ENCODE measurements at places on chromosomes 1 and 21. TPM values are rescaled to one million over a fixed set of nuclear protein-coding genes. Genes with fewer than 3 reads are reported as not detected.

- no peak for DNase-seq
Observed at GRCh38 chr1:183244466-183244865, 58.4 kb downstream of the LAMC2 start.

The PDE9A gene
- 46.3 TPM for total RNA-seq

GRCh38 chr1:152959801-152960451 lies 10.5 kb upstream of the SPRR4 start:
- no peak for DNase-seq

The NTMT2 gene
- 0.44 TPM for total RNA-seq

DNA sequence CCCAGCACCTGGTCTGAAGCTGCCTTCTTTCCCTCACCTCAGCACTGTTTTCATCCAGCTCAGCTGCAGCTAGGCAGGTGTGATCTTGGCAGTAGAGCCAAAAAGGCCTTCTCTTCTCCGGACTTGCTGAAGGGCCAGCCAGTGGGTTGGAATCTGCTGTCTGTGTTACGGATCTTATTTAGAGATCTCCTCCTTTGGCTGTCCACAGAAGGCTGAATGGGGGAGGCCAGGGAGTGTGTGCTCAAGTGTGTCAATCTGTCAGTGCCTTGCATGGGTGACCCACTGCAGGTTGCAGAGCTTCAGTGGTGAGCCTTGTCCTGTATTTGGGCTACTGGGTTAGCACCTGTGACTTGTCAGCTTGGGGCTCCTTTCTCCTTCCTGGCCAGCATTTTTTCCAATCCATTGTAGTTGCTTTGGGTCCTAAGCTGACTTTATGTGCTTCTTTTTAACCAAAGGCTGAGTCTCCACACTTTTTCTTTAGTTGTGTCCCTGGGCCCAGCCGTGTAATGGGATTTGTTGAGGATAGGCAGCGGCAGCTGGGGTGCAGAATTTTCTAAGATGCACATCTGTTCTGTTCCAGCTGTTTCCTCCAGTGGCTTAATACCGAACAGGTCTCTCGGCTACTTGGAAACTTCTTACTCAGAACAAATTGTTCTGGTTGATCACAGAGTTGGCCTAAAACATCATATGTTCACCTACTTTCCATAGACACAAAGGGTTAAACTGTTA lies 126.8 kb downstream of the PEX14 start:
- DNase-seq = no peak

The RIPK4 gene
- total RNA-seq = 20.1 TPM

The OR6K3 gene
- not detected for total RNA-seq

DNA sequence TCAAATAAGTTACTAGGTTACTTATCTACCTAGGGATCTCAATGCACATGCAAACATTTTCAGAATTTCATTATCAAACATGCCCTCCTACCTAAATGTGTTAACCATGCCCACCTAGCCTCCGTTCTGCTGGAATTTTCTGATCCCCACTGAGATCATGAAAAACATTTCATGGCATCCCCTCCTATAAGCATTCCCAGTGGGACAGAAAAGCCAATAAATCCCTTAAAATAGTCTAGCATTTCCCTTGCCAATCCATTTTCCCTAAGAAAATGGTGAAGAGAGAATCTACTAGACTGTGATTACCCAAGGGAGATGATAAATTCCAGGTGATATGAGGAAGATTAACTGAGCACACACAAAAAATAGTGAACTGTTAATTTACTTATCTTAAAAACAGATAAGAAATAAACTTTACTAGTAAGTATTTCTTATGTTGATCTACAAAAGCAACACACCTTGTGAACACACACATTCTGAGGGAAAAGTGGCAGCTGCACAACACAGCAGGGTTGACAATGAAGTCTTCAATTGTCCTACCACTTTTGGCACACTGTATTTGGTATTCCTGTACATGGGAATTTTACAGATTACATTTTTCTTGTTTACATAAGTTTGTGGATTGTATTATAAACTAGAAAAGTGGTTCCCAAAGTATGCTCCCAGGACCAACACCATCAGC lies 49.6 kb downstream of the ARID4B start:
- DNase-seq = no peak

The TTLL7 gene
- 7.7 TPM for total RNA-seq

DNA sequence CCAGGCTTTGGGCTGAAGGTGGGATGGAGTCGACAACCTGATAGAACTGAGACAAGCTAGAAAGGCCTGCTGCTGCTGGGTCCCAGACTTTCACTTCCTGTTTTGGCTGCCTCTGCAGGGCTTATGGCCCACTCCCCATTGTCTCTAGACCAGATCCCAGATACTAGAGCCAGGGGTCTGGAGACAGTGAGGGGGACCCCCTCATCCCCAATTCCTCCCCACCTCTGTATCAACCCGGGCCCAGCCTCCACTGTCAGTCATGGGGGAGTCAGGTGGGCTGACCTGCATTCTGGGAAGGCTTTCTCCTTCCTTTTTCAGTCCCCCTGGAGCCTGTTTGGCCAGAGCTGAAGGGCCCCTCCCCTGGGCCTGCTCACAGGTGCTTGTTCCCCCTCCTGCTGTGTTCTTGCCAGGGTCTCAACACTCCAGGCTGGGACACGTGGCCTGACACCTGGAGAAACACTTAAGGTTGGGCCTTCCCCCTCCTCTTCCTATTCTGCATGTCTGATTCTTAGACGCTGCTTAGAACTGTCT lies 18.0 kb upstream of the ETV3L start:
- DNase-seq = no peak

All from WTC11 (cell line).